ENCODE measurements at places on chromosomes 11 and 22. TPM values are rescaled to one million over a fixed set of nuclear protein-coding genes. Genes with fewer than 3 reads are reported as not detected.

GRCh38 chr11:10476927-10477689, 22.0 kb downstream of the AMPD3 start:
- no peaks in the 10 kb centered on the region for H3K27me3 ChIP-seq
- H3K4me3 ChIP-seq, result no peak overlapping the region
- H3K36me3 ChIP-seq, result no peaks in the 10 kb centered on the region
- DNase-seq, result peak; percentile 6
- no peaks in the 10 kb centered on the region for H3K4me1 ChIP-seq

DNA sequence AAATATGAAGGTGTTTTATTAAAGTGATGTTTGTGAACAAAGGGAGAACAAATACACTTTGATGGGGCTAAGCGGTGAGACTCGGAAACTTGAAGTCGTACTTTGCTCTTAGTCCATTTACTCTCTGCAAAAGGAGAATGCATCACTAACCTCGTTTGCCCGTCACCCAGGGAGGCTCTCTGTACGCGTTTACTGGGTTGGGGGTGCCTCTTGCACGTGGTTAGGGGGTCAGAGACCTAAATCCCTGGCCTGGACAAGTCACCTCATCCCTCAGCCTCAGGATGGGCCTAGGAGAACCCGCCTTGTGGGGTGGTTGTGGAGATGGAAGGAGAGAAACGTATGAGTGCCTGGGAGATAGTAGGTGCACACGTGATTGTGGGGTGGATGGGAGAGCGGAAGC, 803 bp upstream of the IFT27 start:
- no peaks in the 10 kb centered on the region for H3K27me3 ChIP-seq
- peak overlapping the region; percentile 20 for H3K4me3 ChIP-seq
- no peaks in the 10 kb centered on the region for H3K36me3 ChIP-seq
- H3K27ac ChIP-seq, result peak overlapping the region; percentile 61
- no peak for DNase-seq

DNA sequence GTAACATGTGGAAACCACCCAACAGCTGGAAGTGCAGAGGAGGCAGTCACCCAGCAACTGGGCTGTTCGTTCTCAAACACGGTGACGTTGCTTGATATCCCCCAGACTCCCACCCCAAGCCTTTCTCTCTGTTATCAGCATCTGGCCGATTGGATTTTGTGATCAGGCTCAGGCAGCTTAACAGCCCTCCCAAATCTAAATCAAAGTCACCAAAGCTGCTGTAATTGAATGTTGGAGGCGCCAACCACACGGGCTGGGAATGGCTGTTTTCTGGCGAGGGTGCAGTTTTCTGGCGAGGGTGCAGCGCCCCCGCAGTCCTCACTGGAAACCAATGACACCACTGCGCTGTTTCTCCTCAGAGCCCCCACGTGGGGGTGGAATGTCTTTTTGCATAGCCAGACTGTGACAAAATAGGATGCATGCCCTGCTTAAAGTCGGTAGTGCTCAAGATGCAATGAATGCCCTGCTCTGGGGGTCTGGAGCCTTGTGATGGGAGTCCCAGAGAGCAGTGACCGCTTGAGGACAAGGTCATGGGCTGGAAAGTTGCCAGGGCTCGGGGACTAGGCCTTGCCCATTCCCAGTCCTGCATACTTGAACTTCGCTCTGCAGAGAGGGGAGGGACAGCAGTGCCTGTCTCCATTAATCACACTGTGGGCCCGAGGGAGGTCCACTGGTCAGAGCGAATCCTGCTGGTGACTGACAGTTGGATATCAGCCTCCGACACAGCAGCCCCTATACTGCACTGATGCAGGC, 105.3 kb downstream of the MORC2 start:
- no peak for DNase-seq
- no peaks in the 10 kb centered on the region for H3K4me1 ChIP-seq
- no peak overlapping the region for H3K27ac ChIP-seq
- H3K4me3 ChIP-seq, result no peak overlapping the region

GRCh38 chr11:19979519-19979845, 180.8 kb downstream of the DBX1 start:
- H3K36me3 ChIP-seq, result no peaks in the 10 kb centered on the region
- no peak overlapping the region for H3K4me3 ChIP-seq
- no peaks in the 10 kb centered on the region for H3K27me3 ChIP-seq
- DNase-seq, result no peak
- H3K27ac ChIP-seq, result peak overlapping the region; percentile 72

- no peaks in the 10 kb centered on the region for H3K4me1 ChIP-seq
- no peak for DNase-seq
- H3K27me3 ChIP-seq, result no peaks in the 10 kb centered on the region
Measured at GRCh38 chr11:20821470-20821869, 152.1 kb downstream of the NELL1 start.

GRCh38 chr22:30695351-30695851, 727 bp downstream of the OSBP2 start:
- peak overlapping the region; percentile 20 for H3K27ac ChIP-seq
- DNase-seq, result peak; percentile 17
- H3K27me3 ChIP-seq, result no peaks in the 10 kb centered on the region
- H3K4me1 ChIP-seq, result no peaks in the 10 kb centered on the region

DNA sequence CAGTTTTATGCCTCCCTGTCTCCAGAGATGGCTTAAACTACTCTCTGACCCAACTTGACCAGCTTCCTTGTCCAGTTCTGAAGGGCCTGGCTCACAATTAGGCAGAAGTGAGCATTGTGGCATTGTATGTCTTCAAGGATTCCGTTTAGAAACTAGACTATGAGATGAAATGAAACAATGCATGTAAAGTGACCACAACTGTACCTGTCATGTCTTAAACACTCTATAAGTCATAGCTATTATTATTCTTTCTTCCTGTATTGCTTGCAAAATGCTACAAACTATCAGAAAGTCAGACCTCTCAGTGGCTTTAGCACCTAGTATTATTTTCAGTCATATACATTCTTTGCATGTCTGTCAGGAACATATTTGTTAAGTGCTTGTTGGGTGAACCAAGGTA, 127.9 kb upstream of the MTMR2 start:
- H3K27me3 ChIP-seq, result no peaks in the 10 kb centered on the region
- H3K4me3 ChIP-seq, result no peak overlapping the region
- no peak for DNase-seq
- H3K36me3 ChIP-seq, result no peaks in the 10 kb centered on the region
- H3K27ac ChIP-seq, result no peak overlapping the region

GRCh38 chr11:132410383-132410782, 1040.0 kb downstream of the NTM start:
- H3K36me3 ChIP-seq, result no peaks in the 10 kb centered on the region
- no peak overlapping the region for H3K27ac ChIP-seq
- no peaks in the 10 kb centered on the region for H3K4me1 ChIP-seq
- no peak for DNase-seq
- H3K4me3 ChIP-seq, result no peak overlapping the region
- no peaks in the 10 kb centered on the region for H3K27me3 ChIP-seq

DNA sequence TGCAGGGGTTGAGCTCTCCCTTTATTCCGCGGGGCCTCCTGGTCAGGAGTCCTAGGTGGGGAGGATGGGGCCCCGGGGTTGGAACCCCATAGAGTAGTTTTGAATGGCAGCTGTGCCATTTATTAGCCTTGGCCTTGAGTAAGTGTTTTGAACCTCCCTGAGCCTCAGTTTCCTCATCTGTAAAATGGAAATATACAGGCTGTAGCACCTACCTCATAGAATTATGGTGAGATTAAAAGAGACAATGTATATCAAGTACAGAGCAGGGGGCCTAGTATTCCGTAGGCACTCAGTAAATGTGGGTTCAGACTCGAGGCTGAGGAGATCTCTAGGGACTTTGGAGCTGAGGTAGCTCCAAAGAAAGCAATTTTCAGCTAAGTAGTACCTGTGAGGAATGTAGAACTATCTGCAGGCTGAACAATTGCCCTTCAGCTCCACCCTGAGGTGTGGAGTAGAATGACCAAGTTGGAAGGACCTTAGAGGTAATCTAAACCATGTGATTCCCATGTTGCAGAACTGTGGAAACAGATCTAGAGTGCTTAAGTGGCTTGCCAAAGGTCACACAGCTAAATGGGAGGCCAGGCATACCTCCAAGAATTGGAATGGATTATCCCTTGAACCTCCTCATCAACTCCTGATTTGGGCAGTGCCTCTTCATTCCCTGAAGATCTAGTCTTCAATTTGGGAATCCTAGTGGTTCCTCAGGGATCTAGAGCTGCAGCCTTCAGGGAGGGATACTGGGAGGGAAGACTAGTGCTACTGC, 682 bp downstream of the PGAP2 start:
- no peak for DNase-seq
- peaks cover 6% of the 10 kb centered on the region for H3K4me1 ChIP-seq
- no peaks in the 10 kb centered on the region for H3K27me3 ChIP-seq

DHCR7 gene
- total RNA-seq, result 16.7 TPM
